Liver (tissue), 10 donors: ENCODE measurements at places on chromosomes 7 and 10.

DNA sequence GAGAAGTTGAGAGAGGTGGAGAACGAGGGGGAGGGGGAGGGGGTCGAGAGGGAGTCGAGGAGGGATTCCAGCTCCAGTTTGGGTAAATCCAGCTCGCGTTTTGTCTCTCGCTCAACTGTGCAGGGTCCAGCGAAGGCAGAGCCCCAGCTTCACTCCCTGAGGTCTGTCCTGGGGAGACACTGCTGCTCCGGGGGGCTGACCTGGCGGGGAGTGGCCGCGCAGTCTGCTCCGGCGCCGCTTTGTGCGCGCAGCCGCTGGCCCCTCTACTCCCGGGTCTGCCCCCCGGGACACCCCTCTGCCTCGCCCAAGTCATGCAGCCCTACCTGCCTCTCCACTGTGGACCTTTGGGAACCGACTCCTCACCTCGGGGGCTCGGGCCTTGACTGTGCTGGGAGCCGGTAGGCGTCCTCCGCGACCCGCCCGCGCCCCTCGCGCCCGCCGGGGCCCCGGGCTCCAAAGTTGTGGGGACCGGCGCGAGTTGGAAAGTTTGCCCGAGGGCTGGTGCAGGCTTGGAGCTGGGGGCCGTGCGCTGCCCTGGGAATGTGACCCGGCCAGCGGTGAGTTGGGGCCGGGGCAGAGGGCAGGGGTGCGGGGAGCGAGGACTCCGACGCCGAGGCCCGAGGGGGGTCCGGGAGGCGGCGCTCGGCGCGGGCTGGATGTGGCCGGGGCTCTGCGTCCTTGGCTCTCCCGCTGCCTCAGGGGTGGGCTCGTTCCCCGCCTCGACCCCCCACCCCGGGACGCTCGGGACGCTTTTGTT is at the start of gene TET1:
Gene TET1, plus strand, starts transcription at position 152 of the 757 bp plus-strand sequence. CDS start 12,002 bp downstream, outside the sequence.
- peak; percentile 67 for DNase-seq

GRCh38 chr7:93948106-93948505 is 26.6 kb downstream of the GNG11 start:
- no peak for DNase-seq

- no peak for DNase-seq
Observed at GRCh38 chr10:127735723-127736221, 1.2 kb upstream of the FOXI2 start.

GRCh38 chr10:103969857-103970627 is 3.1 kb downstream of the SLK start:
- DNase-seq, result no peak

DNA sequence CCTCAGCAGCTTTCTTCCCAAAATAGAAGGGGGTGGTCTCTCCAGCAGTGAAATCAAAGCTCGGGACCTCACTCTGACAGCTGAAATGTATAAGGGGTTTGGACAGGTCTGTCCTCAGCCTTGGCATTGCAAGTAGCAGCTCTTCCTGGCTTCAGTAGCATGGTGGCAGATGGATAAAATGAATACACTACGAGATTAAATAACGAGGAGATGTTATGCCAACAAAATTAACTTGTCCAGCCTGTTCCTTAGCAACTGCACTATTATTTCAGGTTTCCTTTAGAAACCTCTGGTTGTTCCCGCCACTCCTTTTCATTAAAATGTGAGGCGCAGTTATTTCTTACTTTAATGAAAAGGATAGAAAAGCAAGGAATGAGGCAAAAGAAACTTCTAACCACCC is 24.9 kb downstream of the PRLHR start:
- DNase-seq, result no peak

DNA sequence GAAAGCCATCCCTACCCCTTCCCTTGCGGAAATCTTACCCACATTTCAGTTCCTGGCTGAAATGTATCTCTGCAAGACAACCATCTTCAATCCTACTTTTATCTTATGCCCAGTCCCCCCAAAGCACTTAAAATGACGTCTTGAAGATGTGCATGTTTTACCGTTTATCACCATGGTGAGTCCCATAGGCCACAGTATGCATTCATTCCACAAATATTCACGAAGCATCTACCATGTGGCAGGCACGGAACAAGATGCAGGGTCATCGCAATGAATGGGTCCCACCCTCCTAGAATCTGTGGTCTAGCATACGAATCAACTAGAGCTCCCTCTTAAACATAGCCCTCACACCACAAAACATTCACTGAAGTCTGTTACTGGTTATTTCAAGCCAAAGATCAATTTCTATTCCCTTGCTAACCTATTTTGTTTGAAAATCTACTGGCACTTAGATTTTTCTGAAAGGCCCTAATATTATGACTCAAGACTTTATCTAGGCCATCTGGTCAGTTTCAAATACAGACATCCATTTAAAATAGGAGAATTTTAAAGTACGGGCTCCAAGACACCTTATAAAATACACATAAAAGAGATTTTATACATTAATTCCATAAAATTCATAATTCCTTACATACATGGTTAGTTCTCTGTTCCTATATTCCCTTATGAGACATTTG is 99.4 kb downstream of the PARD3 start:
- no peak for DNase-seq

DNA sequence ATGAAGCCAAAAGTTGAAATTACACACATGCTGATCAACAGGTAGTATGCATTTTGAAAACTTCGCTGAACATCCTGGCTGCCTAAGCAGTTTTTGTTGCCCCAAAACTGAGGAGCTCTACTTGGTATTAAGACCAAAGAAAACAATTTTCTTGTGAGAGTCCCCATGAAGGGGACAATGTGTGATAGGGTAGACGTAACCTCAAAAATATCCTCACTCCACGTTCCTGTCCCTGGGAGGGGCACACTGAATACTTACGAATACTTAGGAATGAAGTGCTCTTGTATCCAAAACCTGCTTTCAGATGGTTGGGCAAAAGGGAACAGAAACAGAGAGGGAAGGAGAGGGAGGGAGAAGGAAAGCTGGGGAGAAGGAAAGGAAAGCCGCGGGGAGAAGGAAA is 24.7 kb downstream of the CCDC6 start:
- DNase-seq, result no peak

DNA sequence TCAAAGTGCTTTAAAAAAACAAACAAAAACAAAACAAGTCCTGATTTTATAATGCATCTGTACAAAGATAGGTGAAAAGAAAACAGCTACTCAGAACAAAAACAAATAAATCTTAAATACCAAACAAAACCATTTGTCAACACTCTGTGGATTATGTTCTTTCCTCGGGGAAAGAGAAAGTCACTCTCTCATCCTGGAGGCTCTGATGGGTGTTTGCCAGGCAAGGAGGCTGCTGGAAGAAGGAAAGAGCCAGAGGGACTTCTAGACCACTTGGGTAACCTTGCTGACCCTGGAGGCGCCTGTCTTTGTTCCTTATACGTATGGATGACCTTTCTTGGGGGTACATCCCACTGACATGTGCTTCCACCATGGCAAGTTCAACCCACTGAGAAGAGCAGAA is 92.8 kb downstream of the ZRANB1 start:
- DNase-seq, result no peak

DNA sequence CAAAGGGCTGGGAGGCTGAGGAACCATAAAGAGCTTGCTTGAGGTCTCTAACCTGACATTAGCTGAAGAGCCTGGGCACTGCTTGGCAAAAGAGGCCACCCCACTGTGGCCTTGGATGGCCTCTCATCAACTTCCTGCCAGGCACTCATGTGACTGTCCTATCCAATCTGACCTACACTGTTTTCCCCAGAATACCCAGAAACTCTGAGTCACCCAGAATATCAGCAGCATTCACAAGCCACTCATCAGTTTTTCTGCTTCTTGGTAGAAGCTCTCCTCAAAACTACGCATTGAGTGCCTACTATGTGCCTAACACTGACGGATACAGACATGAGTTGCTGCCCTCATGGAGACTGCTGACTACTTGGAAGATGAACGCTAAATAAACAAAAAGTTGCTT is 4.1 kb upstream of the NT5C2 start:
- DNase-seq, result no peak

DNA sequence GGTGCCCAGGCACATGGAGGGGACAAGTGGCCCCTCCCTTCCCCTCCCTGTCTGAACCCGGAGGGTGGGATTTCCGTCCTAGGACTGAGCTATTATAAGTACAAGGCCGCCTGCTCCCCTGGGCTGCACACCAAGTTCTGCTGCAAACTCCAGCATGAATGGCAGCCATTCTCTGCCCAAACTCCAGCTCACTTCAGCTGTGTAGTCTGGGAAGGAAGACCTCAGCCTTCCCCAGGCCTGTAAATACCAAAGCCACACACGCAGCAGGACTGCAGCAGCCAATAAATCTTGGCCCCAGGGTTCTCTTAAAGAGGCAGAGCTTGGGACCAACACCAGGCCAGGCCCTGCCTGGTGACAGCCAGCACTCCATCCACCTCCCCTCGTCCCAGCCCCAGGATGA is 291.3 kb upstream of the ZMIZ1 start:
- no peak for DNase-seq

DNA sequence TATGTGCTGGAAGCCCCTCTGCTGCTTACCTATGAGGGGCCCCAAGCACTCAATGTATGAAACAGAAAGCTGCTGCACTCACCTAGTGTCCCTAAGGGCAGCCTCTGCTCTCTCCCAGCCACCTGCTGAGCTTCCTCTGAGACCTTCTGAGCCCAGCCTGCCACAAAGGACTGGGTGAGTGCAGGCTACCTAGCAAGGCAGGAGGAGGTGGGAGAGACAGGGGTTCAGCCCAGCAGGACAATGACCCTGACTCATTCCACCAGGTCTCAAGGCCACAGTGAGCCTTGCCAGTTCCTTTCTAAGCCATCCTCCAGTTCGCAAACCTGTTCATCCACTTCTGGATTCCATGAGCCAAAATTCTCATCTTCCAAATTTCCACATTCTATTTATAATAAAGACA is 16.3 kb downstream of the VOPP1 start:
- DNase-seq, result no peak
